ENCODE measurements at places on chromosomes 13 and 19.

DNA sequence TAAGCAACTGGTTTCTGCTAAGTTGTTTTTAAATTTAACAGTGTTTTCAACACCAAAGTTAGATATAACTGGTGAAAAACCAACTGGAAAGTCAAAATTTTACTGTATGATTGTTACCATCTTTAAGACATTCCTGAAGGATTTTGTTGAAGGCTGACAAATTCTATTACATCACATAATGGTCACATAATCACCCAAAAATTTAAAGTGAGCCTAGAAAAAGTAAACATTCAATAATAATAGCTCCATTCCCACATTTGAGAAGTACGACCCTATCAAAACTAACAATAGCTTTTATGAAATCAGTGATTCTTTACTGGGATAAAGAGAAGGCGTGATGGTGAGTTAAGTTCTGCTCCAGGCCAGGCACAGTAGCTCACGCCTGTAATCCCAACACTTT, 51.6 kb downstream of the USP12 start:
- DNase-seq = no peak

GRCh38 chr13:74250738-74251190, 116.6 kb upstream of the KLF12 start:
- DNase-seq = no peak

DNA sequence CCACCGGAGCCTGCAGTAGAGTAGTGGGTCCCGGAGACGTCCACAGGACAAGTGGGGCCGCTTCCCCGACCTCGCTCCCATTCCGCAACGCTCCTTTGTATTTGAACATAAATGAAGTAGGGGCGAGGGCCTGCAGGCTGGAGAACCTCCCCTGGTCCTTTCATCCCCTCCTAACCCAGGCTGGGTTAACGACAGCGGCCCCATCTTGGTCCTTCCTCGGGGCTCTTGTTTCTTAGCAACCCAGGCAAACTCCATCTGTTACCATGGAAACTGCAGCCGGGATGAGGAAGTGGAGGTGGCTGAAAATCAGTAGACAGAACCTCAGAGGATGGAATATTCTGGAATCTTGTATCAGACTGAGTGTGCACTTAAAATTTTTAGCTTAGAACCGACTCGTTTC, 132.6 kb upstream of the USP29 start:
- no peak for DNase-seq

DNA sequence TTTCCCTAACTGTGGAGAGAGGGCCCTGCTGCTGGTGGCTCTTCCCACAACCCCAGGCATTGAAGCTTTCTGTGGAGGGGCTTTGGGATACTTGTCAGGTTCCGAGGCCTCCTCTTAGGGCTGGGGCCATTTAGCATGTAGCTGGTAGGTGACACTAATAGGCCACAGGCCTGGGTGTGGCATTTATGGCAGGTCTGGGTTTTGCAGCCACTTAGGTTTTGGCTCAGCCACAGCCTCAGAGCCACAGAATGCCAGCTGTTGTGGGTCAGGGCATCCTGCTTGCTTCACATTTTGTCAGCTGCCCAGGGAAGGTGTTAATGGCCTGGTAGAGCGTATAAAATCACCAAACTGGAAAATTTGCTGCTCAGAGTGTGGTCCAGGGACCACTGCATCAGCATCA, 15.7 kb downstream of the FAM124A start:
- no peak for DNase-seq

GRCh38 chr19:16893686-16893989, 4.8 kb downstream of the F2RL3 start:
- DNase-seq = no peak

DNA sequence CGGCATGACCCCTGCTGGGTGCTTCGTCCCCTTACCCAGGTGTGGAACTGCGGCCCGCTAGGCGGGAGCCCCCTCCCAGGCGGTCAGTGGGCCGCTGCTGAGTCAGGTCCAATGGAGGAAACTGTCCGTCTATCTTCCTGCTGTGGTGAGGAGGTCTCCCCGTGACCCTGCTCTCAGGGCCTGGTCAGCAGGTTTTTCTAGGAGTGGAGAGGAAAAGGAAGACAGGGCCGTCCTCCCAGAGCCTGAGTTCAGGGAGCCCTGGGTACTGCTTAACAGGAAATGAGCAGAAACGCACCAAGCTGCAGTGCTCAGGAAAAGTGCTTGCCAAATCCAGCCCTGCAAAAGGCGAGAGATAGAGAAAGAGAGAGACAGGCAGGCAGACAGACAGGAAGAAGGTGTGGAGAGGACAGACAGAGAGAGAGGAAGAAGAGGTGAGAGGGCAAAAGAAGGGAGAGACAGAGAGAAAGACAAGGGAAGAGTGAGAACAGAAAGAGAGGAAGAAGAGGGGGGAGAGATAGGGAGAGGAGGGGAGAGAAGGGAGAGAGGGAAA, 10.3 kb downstream of the SH3GL1 start:
- no peak for DNase-seq

GRCh38 chr13:20669162-20669561, 34.3 kb upstream of the IL17D start:
- no peak for DNase-seq

DNA sequence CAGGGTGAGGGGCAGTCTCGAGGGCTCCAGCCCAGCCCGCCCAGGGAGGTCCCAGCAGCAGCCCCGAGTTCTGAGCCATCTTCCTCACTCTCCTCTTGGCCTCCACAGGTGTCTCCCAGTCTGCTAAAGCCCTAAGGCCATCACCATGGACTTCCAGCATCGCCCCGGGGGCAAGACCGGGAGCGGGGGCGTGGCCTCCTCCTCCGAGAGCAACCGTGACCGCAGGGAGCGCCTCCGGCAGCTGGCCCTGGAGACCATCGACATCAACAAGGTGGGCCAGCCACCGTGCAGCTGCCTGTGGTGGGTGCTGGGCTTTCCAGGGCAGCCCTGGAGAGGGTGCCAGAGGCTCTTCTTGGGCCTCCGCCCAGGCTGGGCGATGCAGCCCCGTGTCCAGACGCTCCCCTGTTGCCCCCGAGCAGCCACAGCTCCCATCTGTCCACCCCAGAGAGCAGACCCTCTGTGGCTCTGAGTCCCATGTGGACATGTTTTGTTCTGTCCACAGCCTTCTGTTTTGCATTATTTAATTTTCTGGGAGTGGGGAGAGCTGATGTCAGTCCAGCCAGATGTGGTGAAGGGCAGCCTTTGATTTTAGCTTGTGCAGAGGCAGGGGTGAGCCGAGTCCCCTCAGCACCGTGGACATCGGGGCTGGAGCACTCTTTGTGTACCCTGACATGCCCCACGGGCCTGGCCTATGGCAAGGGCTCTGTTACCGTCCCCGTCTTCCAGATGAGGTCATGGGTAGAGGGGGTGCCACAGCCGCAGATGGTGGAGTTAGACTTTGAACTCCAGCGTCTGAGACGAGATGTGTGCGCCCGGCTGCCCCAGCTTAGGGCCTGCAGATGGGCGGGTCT, 5.6 kb upstream of the AMH start:
- DNase-seq = no peak

DNA sequence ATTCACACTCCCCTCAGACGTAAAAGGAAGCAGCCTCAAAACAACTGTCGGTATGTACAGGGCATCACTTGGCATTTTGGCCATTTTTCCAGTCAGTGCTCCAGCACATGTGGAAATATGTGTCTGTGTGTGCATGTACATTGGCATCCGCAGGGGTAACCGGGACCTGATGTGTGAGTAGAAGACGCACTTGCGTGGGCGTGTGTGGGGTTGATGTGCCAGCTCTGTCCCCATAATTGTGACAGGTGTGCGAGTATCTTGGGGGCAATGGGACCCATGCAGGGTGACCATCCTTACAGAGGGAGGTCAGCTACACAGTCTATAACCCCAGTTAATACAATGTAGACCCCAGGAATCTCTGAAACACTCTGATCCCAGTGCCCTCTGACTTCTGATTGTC, 7.3 kb upstream of the ZNF331 start:
- no peak for DNase-seq
